Pons (tissue), 1 donor: ENCODE measurements at places on chromosomes 4 and X.

GRCh38 chrX:66030505-66031317, 9.2 kb downstream of the VSIG4 start:
- no peak for DNase-seq

- no peak for DNase-seq
These were observed 113.2 kb downstream of the MID1 start for GRCh38 chrX:10507181-10507580.

GRCh38 chrX:68203646-68204045, 229.6 kb downstream of the OPHN1 start:
- DNase-seq, result no peak

DNA sequence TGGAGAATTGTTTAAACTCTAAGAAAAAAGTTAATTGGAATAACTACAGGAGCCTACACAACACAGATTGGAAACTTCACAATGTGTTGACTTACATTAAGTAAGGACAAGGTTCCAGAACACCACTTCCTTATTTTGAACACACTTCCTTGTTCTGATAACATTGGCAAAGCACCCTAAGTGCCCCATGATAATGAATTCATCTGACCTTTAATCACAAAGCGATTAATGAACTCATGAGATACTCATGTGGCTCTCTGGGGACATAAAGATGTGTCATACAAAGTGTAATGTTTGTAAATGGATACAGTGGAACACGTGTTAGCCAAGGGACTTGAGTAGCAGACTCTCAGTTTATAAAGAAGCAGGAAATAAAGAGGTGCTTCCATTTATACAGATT, 69.0 kb upstream of the ATOH1 start:
- no peak for DNase-seq

DNA sequence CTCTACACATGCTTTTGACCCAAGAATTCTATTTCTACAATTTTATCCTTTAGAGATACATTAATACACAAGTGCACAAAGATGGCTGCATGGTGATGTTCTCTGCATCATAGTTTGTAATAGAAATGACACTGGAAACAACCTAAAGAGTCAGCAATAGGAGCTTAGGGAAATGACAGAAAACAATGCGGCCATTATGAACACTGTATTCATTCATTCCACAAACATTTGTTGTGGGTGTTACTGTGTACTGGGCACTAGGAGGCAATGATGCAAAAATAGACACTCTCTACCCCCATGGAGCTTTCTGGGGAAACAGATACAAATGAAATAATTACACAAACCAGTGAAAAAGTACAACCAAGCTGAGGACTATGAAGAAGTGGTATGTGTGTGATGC, 32.0 kb downstream of the IDS start:
- DNase-seq, result peak; percentile 44

GRCh38 chr4:70997546-70997945, 4.1 kb downstream of the DCK start:
- no peak for DNase-seq

DNA sequence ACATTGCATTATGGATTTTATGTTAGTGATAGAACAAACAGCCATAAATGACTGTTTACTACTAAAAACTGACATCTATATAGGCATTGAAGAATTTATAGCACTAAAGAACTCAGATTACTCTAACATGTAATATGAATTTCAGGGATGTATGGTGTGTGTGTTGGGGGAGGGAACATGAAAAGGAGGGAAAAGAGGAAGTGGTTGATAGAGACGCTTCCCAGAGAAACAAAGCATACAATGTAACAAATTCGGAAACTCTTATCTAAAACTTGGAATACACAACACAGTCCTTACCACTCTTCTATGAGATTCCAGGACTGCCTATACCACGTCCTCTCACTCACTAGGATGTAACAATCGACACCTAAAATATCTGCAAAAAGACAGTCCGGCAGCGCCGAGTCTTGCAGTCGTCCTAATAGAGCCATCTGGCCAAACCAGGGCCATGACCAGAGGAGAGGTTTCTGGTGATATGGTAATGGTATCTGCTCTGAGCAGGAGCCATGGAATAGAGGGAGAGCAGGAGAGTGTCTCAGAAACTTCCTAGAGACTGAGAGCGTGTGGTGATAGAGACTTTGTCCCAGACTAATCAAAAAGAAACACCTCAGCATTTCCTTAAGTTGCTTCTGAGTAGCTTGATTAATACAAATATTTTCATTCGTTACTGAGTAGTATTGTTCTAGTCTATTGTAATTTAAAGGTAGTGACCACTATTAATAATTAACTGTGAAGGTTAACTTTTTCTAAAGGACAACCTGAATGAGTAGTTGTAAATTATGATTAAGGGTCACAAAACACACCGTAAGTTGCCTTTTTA, 251.9 kb upstream of the ETNPPL start:
- DNase-seq, result no peak

- DNase-seq, result no peak
These were observed 247.7 kb downstream of the AFAP1 start for GRCh38 chr4:7691982-7692381.

- DNase-seq, result peak; percentile 88
These were observed 33.9 kb downstream of the WDR1 start for GRCh38 chr4:10082459-10083272.

DNA sequence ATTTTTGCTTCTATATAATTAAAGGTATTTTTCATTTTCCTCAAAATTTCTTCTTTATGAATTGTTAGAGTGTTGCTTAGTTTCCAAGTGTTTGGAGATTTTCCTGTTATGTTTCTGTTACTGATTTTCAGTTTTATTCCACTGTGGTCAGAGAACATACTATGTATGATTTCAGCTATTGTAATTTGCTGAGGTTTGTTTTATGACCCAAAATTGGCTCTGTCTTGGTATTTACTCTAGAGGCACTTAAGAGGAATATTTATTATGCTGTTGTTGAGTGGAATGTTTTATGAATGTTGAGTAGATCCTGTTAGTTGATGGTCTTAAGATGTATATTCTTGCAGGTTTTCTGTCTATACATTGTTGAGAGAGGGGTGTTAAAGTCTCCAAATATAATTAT, 263.5 kb downstream of the PABPC4L start:
- DNase-seq, result no peak

GRCh38 chr4:577499-578450, 1.7 kb upstream of the TMEM271 start:
- no peak for DNase-seq

GRCh38 chr4:10808591-10808990, 124.0 kb upstream of the CLNK start:
- peak; percentile 85 for DNase-seq

DNA sequence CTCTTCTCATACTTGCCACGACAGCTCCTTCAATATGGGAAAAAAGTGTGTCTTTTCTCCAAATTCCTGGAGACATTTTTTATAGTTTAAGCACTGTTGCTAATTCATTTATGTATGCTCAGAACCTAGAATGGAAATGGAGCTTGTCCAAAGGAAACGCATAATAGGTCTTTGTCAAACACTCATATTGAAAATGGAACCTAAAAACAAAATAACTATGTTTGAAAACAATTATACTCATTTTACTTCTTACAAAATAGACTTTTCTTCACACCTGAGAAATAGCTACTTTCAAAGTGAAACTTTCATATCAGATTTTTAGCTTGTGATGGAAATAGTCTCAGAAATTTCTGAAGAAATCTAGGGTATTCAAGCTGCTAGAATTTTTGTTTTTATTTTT, 529.7 kb upstream of the BOD1L1 start:
- DNase-seq, result no peak

- no peak for DNase-seq
These were observed 13.7 kb downstream of the PPP2R3B start for GRCh38 chrX:372856-373640.
